Activated naive CD4-positive, alpha-beta T cell treated with Interleukin-2 at 50 U/mL for 16 hours (primary cell): ENCODE measurements at places on chromosomes 3 and 15.

- peak; percentile 63 for DNase-seq
Observed at GRCh38 chr3:129593595-129594339, 12.7 kb downstream of the PLXND1 start.

DNA sequence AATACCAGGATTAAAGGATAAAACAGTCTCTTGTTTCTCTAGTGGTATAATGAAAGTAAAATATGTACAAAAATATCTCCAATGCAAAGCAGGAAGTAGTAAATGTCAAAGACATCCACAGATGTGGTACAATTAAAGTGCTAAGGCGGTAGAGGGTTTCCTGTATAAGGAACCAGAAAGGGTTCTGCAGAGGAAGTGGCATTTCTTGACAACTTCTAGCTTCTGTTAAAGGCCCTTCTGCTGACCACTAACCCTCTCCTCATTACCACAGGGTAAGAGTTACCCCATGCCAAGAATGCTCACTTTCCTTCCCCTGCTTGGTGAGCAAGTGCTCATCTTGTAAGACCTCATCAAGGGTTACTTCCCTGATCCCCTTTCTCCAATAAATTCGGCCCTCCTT lies 883.6 kb upstream of the NR2F2 start:
- no peak for DNase-seq

- DNase-seq, result no peak
Observed at GRCh38 chr3:178826435-178827123, 245.0 kb downstream of the ZMAT3 start.

DNA sequence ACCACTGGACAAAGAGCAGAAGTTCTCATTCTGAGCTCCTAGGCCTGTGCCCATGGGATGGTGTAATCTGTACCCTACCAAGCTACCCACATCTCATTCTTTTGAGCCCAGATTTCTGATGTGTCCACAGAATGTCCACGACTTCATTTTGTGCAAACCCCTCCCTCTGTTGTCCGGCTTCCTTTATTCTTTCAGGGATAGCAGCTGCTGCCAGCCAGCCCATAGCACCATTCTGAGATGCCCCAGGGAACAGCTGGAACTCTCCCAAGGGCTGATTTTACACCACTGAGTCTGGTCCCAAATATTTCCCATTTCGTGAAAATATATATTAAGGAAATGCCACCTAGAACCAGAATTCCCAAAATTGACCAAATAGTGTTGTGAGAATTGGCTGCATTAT lies 236.6 kb downstream of the SATB1 start:
- DNase-seq, result no peak

- DNase-seq, result no peak
Observed at GRCh38 chr3:53239800-53240199, 16.0 kb downstream of the TKT start.

DNA sequence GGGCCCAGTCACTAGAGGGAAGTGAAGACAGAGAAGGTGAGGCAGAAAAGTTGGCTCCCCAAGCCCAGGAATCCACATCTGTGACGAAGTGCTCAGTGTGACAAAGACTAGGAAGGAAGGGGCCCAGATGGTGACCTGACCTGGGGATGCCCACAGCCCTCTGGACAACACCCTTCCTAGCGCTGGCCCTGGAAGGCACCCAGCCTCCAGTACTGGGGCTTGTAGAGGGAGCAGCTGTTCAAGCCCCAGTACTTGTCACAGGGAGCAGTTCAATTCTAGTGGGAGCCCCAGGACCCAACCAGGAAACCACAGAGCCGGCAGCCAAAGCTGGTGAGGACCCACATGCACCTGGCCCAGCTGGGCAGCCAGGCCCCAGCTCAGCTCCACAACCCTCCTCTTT lies 190.8 kb downstream of the XXYLT1 start:
- DNase-seq, result no peak

DNA sequence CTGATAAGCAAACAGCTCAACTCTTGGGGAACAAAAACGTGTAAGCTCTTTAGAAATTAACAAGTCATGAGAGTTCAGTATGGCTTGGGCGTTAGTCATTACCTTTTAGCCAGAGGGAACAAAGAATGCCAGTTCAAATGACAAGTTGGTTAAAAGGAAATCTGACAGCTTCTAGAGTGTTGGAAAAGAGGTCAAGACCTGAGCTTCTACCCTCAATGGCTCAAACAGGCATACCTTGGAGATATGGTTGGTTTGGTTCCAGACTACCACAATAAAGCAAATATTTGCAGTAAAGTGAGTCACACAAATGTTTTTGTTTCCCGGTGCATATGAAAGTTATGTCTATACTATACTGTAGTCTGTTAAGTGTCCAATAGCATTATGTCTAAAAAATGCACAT lies 136.1 kb downstream of the CACNA1D start:
- no peak for DNase-seq

DNA sequence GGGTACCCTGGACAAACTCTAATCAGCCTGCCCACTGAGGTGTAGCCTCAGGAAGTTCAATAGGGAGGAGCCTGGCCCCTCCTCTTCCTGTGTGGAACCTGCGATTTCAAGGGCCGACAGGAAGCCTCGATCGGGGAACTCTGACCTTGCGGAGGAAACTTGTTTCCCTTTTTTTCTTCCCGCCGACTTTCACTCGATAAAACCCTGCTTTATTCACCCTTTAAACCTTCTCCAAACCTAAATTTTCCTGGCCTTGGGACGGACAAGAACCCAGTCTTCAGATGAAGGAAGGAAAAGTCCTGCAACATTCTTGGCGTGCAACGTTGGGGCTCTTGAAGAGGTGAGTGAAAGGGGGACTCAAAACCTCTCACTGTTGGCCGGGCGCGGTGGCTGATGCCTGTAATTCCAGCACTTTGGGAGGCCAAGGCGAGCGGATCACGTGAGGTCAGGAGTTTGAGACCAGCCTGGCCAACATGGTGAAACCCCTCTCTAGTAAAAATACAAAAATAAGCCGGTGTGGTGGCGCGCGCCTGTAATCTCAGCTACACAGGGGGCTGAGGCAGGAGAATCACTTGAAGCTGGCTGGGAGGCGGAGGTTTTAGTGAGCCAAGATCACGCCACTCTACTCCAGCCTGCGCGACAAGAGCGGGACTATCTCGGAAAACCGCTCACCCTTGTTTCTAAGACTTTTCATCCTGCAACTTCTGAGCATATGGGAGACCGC lies 208.2 kb downstream of the ZNF385D start:
- no peak for DNase-seq

- no peak for DNase-seq
Observed at GRCh38 chr3:120130656-120131055, 36.4 kb upstream of the GSK3B start.

DNA sequence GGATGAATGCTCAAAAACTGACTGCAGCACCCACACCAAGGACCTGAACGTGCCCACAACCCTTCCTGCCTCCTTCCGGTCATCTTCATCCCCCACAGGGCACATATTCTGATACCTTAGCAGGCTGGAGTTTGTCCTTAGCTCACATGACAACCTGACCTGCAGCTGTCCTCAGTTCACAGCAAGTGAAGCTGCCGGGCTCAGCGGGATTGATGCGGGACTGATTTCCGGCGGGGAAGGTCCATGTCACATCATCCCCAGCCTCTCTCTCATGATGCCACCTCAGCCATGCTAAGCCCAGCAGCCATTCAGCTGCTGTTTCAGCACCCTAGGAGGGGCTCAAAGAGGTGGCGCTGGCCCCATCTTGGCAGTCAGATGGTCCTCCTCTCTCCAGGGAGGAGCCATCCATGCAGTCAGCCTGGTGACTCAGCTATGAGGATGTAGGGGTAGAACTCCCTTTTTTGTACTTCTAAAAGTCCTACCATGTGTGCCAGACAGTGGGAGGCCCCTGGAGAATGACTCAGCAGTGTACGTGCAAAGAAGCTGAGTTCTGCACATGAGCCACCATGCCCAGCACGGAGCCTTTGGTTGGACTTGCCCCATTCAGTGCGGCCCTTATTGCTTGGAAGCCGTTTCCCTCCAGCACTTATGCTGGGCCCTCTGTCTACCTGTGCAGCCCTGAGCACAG lies 9.5 kb downstream of the CA12 start:
- DNase-seq, result peak; percentile 9

DNA sequence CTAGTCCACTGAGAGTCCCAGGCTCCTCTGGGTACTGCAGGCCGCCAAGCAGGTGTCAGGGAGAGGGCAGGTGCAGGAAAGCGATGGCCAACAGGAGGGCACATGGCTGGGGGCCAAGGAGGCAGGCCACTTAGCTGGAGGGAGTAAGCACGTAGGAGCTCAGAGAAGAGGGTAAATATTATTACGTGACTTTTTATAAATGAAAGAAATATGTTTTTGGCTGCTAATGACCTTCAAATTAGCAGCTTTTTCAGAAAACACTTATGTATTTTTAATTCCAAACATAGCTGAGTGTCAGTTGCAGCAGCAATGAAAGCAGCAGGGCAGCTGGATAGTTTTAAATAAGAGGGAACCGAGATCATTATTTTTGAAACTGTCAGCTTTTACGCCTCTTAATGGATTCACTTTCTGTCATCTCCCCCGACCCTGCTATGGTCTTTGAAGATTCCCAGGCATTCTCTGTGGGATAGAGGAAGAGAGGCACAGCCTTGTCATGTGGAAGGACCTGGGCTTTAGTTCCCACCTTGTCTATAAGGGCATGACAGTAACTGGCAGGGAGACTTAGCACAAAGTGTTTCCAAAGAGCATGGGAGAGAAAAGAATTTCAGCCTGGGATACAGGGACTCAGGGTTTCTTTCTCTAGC lies 477.1 kb downstream of the EPHB1 start:
- no peak for DNase-seq
